ENCODE measurements at places on chromosomes 3 and 15.

DNA sequence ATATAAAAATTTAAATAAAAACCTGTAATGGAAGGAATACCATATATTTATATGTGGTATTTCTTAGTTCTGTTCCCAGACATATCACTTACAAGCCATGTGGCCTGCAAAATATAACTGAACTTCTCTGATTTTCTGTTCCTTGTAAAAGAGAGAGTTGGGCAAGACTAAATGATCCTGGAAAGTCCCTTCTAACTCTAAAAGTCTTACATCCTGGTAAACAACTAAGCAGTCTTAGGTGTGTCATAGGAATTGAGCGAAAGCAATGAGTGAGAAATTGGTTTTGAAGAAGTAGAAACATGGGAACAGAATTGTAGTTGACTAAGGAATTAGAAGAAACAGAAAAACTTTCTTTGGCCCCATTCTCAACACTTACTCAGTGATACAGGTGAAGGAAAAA, 25.3 kb upstream of the IL20RB start:
- DNase-seq = no peak

GRCh38 chr3:101262393-101263240, 57.8 kb downstream of the IMPG2 start:
- no peak for DNase-seq

- no peak for DNase-seq
Measured at GRCh38 chr3:127549826-127550467, 40.6 kb downstream of the TPRA1 start.

DNA sequence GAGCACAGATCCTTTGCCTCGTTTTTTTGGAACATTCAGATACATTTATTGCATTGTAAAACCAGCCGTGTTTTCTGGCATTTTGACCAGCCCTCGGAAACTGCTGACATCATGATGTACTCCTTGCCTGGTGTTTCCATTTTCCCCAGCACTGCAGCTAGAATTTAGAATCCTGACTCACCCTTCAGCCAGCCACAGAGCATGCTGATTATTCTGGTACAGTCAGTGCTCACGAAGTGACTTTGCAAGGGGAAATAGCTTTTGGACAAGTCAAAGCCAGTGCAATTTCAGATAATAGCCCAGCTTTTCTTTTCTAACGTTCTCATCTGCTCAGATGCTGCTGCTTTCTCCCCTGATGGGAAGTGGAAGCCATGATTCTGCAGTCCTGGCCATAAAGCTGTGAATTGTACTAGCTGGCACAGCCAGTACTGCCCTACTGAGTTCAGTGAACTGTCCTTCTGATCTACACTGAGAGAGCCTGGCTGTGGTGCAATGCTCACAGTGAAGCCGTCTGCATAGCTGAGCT, 12.1 kb upstream of the CNBP start:
- no peak for DNase-seq

- DNase-seq = no peak
Measured at GRCh38 chr15:58762731-58763130, 8.4 kb upstream of the MINDY2 start.

- no peak for DNase-seq
Measured at GRCh38 chr3:123686251-123686650, 101.4 kb upstream of the HACD2 start.

GRCh38 chr3:141400073-141400971, 32.0 kb downstream of the ZBTB38 start:
- DNase-seq = no peak

DNA sequence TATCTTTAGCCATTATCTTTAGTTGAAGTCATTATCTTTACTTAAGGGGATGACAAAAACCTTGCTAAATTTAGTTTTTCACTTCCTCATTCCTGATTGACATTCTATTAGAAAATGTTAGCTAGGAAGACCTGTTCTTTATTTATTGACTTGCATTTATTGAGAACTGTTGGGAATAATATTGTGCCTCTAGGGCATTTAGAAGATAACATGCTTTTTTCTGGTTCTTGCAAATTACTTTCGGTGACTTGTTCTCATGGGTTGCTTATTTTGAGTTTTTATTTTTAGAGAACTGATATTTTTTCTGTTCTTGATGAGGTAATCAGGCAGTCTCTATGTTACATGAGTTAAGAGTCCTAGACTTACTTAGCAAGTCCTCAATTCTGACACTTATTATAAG, 48.3 kb upstream of the CTDSPL start:
- DNase-seq = no peak

GRCh38 chr3:128585189-128585588, 65.4 kb downstream of the RPN1 start:
- DNase-seq = no peak

GRCh38 chr3:33746416-33747116, 28.5 kb upstream of the CLASP2 start:
- no peak for DNase-seq

DNA sequence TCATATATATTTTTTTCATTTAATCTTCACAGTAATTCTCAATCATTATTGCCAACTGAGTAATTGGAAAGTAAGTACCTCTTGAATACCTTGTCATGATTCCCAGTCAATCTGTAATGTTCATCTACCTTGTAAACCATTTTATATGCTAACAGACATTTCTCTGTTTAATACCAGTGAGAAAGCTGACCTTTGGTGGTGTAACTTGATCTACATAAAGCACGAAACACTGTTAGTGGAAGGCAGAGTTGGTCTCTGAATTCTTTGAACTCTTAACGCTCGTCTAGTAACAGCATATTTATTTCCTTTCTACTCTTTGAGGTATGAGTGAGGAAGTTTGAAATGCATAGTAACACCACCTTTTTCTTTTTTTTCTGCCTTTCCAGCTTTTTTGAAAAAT, 59.5 kb downstream of the SLC25A26 start:
- DNase-seq = no peak

GRCh38 chr3:169836078-169836941, 23.6 kb upstream of the LRRC34 start:
- no peak for DNase-seq

GRCh38 chr3:168989396-168989795, 674.1 kb downstream of the MECOM start:
- DNase-seq = no peak

- no peak for DNase-seq
Measured at GRCh38 chr3:47715928-47716327, 65.8 kb downstream of the SMARCC1 start.

- DNase-seq = no peak
Measured at GRCh38 chr3:14609506-14609905, 42.1 kb upstream of the CCDC174 start.

- DNase-seq = peak; percentile 45
Measured at GRCh38 chr15:51861557-51862359, 32.3 kb downstream of the TMOD3 start.

DNA sequence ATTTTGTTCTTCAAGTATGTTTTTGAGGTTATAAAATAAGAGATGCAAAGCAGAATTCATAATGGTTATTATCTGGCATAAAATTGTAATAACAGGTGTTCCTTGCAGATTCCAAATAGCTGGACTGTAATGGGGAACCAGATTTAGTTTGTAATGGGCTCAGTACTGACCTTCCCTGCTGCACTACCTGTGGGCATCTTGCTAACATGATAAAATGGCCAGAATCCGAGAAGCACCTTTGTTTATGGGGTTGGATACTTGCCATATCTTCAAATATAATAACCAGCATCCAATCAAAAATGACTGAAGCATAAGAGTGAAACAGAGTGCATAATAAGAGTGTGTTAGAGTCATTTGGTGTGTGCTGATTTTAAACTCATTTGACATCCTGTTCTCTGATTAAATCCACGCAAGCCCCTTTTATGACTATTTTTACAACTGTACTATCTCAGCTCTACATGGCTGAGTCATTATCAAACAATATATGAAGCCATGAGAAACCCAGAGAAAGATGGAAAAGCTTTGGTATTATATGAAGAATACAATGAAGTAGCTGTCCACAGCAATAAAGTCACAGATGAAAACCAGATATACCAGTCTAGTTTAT, 292.4 kb downstream of the CNTN4 start:
- DNase-seq = no peak

DNA sequence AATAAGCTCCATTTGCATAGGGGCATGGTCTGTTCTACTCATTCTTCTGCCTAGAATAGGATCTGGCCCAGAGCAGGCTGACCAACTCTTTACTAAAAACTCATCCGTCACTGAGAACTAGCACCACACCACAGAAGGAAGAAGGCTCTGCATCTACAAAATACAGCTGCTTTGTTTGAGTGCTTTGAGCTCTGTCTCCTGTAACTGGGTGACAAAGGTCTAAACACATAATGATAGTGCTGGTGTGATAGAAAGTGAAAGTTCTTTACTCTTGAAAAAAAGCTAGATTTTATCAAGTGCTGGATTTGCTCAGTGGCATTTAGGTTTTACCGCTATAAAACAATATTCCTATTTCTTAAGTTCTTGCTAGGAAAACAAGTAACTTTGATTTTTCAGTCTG, 140.7 kb downstream of the FHIT start:
- no peak for DNase-seq

- no peak for DNase-seq
Measured at GRCh38 chr3:122214711-122215110, 31.2 kb downstream of the CASR start.

GRCh38 chr3:119628816-119629445, 31.2 kb downstream of the PLA1A start:
- no peak for DNase-seq

DNA sequence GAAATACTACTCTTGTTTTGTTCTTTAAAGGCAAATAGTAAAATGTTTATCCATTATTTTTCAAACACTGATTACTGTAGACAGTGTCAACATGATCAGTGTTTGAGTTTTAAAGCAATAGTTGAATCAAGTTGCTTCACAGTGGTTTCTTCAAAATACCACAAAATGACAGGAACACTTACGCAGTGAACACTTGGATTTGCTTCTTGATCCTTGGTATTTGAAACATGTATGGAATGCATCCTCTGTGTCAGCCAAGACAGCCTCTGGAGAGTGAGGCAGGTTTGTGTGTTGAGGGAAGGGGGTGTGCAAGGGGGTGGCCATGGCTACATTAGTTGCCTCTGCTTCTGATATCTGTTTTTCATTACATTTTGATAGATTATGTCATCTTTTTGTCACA, 413.0 kb downstream of the RBMS3 start:
- DNase-seq = no peak

- DNase-seq = no peak
Measured at GRCh38 chr3:54087581-54088410, 34.6 kb upstream of the CACNA2D3 start.

Measured in activated T-cell treated with anti-CD3 and anti-CD28 coated beads for 48 hours (primary cell).